NCI-H2171 treated with DMSO at 0.1 percent for 48 hours (cell line): ENCODE measurements at places on chromosomes 2 and 18.

GRCh38 chr2:226508683-226509082 is 290.9 kb downstream of the IRS1 start:
- DNase-seq, result no peak

GRCh38 chr18:34976899-34977837 is 64.0 kb upstream of the MAPRE2 start:
- peak; percentile 78 for DNase-seq

GRCh38 chr2:189997016-189997415 is 65.5 kb downstream of the MSTN start:
- no peak for DNase-seq

GRCh38 chr18:3411854-3412268 is 38.1 kb upstream of the TGIF1 start:
- DNase-seq, result no peak

DNA sequence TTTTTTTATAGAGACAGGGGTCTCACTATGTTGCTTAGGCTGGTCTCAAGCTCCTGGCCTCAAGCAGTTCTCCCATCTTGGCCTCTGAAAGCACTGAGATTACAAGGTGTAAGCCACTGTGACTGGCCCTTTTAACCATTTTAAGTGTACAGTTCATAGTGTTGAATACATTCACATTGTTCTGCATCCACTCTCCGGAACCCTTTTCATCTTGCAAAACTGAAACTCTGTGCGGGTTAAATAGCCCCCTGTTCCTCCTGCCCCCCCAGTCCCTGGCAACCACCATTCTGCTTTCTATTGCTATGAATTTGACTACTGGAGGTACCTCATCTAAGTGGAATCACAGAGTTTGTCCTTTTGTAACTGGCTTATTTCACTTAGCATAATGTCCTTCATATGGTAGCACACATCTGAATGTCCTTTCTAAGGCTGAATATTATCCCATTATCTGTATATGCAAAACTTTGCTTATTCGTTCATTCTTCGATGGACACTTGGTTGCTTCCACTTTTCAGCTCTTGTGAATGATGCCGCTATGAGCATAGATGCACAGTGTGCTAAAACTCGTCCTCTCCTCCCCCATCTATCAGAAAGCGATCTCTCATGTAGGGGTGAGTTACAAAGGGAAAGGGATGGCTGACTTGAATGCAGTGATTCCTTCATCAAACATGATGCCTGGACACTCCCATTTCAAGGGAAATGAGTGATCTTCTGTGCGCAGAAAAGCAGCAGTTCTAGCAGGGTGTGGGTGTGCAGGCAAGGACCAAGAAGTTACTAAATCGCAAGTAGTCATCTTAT is 30.2 kb downstream of the CABLES1 start:
- DNase-seq, result no peak

DNA sequence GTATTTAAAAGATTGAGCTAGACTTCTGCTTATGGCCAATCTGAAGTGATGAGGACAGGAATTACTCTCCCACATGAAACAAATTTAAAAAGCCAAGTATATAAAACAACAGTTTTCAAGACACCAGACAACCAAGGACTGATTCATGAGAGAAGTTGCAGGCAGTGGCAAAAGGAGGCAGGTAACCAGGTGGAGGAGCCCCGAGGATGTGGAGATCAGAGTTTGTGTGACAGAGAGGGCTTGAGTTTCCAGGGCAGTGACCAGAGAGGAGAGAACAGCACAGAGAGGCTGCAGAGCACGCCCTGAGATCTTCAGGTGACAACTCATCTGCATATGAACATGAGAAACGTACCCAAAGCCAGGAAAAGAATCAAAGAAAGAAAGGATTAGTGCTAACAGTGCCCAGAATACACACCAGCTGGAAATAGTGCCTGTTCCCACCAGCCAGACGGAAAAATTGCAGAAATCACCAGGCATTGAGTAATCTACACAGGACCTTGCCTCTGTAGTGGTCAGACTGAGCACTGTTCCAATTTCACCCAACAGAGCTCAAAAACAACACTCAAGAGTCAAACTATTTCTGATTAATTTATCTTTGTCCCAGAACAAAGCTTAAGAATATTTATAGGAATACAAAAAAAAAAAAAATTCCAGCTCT is 173.1 kb downstream of the SEPTIN10 start:
- DNase-seq, result no peak

DNA sequence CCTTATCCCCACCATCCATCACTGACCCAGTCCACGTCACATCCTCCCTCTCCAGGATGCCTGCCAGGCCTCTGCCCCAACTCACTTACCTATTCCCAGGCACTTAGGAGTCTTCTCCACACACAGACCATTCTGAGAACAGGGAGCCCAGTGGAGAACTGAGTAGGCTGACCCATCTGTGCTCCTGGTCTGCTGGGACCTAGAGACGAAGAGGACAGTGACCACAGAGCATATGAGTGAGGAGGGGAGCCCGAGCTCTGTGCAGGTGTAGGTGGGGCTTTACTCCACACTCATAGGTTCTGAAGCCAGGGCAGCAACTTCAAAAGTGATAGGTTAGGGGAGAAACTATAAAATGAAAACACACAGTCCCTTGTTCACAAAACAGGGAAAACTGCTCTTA is 130.0 kb downstream of the NDUFA10 start:
- no peak for DNase-seq

- no peak for DNase-seq
Observed at GRCh38 chr2:54927085-54927750, 123.0 kb downstream of the RTN4 start.

GRCh38 chr2:172725746-172726145 is 9.9 kb upstream of the RAPGEF4 start:
- DNase-seq, result no peak

- DNase-seq, result no peak
Observed at GRCh38 chr2:68700560-68700959, 34.1 kb upstream of the ARHGAP25 start.

- DNase-seq, result no peak
Observed at GRCh38 chr2:76295762-76296161, 585.0 kb upstream of the GCFC2 start.

GRCh38 chr2:63755965-63756364 is 85.7 kb upstream of the UGP2 start:
- DNase-seq, result no peak

DNA sequence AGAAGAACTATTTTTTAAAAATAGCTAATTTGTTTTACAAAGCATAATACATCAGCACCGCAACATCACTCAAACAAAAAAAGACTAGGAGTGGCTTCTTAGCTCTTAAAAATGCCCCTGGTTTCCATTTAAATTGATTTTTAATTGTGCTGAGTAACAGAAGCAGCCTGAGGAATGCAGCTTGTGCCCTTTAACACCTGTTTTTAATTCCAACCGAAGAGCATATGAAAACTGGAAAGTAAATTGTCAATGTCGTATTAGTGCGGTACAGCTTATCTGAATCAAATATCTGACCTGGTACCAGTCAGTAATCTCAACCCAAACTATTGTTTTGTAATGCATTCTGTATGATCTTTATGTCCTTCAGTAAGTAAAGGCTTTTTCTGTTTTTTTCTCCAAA is 13.2 kb upstream of the CD302 start:
- no peak for DNase-seq

- DNase-seq, result no peak
Observed at GRCh38 chr2:191679818-191680600, 2.1 kb downstream of the NABP1 start.

DNA sequence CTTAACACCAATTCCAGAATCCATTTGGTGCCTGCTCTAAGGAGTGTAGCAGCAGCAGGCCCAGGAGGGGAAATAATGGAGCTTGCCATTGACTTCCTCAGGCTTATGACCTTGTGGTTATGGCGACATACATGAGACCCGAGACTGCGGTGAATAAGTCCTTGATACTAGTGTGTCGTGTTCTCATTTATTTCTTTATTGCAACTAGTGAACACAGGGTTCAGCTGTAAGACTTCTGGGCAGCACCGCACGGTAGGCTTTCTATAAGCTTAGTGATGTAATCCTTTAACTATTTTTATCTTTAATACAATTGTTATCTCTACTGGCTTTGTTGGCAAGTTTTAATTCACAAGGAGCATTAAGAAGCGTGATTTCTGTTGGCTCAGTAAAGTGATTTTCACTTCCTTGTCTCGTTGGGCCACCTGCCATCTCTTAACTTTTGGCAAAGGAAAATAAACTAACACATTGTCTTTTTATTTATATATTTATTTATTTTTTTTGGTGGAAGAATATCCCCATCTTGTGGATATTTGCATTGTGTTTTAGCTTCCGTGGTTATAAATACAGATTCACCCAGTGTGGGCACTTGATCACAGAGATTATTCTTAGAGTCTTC is 139.8 kb downstream of the LTBP1 start:
- DNase-seq, result no peak

GRCh38 chr2:45190481-45190942 is 181.3 kb upstream of the SIX2 start:
- DNase-seq, result no peak

- no peak for DNase-seq
Observed at GRCh38 chr2:43465234-43465633, 130.6 kb downstream of the THADA start.

DNA sequence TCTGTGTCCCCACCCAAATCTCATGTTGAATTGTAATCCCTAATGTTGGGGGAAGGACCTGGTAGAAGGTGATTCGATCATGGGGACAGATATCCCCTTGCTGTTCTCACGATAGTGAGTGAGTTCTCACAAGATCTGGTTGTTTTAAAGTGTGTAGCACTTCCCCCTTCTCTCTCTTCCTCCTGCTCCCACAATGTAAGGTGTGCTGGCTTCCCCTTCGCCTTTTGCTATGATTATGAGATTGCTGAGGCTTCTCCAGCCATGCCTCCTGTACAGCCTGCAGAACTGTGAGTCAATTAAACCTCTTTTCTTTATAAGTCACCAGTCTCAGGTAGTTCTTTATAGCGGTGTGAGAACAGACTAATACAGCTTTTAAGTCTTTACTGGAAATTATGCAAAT is 193.3 kb upstream of the RBBP8 start:
- DNase-seq, result no peak

GRCh38 chr2:118388771-118389170 is 300.5 kb downstream of the INSIG2 start:
- DNase-seq, result no peak

- DNase-seq, result no peak
Observed at GRCh38 chr2:14745288-14746076, 113.0 kb downstream of the LRATD1 start.

- DNase-seq, result no peak
Observed at GRCh38 chr2:233819884-233820773, 34.2 kb downstream of the HJURP start.

DNA sequence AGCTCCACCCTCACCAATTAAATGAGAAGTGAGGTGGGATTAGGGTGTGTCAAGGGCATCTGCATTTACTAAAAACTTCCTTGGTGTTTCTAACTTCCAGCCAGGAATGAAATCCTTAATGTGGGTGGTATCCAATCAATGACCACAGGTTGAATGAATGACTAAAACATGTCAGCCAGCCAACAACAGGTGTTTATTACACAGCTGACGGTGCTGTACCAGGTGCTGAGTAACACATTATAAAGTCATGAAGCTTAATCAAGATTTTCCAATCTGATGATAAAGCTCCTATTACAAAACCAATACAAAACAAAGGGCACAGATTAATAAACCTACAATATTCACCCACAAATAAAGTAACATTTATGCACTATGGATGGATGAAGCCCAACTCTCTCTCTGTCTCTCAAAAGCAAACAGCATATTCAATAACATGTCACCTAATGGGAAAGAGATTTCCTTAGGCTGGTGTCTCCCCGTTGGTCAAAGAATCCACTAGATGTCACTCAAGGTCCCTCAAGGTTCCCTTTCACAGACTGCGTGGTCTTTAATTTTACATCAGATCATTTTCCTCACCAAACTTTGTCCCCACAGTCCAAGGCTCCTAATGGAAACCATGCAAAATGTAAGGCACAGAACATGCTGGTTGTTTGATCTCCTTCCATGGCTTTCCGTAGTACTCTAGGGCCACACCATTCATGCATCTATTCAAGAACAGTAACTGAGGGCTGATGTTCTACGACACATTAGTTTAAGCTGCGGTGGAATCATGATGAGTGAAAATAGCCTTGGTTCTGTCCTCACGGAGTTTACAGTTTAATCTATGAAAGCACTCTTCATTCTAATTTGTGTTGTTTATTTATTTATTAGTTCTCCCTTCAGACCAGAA is 6.4 kb upstream of the PTPN4 start:
- DNase-seq, result peak; percentile 42

DNA sequence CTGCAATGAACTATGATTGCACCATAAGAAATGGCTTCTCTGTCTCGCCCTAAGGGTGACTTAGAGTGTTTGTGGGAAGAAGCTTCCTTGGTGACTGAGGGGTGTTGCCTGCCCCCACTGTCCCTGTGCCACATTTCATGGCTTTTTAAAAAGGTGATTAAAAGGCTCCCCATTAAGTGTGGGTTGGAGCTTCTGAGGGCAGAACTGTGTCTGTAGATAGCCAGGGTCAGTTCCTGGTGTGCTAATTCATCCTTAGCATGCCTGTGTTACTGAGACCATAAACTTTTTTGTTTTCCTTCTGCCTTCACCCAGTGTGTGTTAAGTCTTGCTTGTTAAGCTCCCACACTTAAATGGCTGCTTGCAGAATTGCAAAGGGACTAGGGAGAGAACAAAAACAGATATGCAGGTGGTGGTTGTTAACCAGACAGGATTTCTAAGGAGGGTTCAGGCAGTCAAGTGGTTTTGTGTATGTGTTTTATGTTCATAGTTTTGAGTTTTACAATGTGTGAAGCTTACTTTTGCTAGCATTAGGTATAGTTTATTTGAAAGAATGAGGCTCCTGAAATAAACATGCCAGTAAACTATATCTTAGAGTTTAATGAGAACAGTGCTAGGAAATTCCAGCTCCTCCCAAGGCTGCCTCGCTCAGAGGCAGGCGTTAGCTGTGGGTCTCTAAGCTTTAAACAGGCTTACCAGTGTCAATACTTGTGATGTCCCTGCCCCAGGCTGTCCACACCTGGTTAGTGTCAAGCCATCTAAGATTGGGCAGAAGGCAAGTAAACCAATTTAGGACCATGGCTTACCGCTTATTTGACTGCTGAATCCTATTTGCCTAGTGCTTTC is 14.5 kb downstream of the CERS6 start:
- peak; percentile 66 for DNase-seq

- DNase-seq, result peak; percentile 30
Observed at GRCh38 chr18:12776821-12777471, 74.1 kb downstream of the PSMG2 start.

DNA sequence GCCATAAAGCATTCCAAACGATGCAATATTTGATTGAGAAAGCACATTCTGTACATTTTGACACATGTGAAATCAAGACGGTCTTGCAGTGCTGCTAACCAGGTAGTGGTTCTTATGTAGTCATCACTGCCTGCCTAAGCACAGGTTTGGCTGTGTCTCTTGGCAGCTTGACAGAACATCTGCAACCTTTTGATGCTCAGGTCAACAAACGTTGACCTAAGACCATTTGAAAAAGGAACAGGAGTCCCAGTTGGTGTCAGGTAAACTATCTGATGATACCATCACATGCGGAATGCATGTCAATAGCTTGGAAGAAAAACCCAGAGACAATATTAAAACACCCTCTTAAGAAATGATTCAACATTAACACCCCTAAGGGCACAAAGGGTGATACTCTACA is 80.7 kb downstream of the L3MBTL4 start:
- no peak for DNase-seq

- DNase-seq, result no peak
Observed at GRCh38 chr2:163970058-163970813, 234.4 kb upstream of the FIGN start.
